Stimulated activated CD4-positive, alpha-beta T cell treated with anti-CD3 and anti-CD28 coated beads, Interleukin-4, amount 100 ng/mL, for 24 hours (primary cell): ENCODE measurements at places on chromosomes 5 and 9.

GRCh38 chr5:102910240-102911226 is 155.4 kb downstream of the PAM start:
- no peak for DNase-seq

GRCh38 chr5:116542619-116543018 is 32.0 kb downstream of the SEMA6A start:
- DNase-seq: no peak

DNA sequence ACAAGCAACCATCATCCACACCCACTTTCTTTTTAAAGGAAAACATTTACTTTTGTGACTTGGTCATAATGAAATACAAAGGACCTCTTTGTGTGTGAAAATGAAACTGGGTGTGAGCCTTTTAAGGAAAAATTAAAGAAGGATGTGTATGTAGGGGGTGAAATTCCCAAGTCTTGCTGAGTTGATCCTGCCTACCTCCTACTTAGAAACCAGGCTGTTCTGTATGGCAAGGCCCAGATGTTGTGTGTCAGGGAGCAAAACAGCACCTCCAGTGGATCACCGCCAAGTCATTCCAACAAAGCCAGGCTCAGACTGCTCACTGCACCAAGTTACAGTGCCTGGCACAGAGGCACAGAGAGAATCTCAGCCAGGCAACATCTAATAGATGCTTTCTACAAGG is 198.5 kb upstream of the FBN2 start:
- DNase-seq: no peak

DNA sequence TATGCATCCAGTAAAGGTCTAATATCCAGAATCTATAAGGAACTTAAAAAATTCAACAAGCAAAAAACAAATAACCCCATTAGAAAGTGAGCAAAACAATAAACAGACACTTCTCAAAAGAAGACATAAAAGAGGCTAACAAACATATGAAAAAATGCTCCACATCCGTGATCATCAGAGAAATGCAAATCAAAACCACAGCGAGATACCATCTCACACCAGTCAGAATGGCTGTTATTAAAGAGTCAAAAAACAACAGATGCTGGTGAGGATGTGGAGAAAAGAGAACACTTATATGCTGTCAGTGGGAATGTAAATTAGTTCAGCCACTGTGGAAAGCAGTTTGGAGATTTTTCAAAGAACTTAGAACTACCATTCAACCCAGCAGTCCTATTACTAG is 86.1 kb downstream of the WWC1 start:
- no peak for DNase-seq

DNA sequence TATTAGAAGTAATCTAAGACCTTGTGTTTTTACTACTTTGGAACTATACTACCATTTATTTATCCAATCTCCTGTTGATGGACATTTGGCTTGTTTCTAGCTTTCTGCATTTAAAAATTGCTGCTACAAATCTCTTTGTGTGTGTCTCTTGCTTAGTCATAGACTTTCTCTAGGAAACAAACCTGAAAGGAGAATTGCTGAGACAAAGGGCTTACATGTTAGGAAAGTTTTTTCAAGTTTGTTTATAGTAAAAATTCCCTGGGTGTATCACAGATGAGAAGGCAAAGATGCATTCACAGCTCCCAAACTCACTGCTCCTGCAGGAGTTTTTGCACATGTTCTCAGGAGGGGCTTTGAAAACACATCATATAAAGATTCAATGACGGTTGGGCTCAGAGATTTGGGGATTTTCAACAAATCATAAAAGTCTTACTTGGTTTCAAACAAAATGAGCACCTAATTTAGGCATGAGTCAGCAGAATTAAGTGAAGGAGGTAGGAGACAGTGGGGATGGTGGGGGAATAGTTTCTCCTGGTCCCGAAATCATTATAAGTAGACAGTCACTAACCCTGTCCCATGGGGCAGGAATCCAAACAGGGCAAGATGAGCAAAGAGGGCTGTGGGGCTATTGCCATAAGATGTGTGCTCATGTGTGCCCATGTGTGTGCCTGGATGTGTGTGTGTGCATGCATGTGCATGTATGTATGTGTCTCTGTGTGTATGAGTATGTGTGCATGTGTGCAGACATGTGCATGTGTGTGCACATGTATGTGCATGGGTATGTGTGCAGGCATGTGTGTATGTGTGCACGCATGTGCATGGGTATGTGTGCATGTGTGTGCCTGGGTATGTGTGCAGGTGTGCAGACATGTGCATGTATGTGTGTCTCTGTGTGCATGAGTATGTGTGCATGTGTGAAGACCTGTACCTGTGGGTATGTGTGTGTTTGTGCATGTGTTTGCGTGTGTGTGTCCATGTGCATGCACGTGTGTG is 43.4 kb upstream of the S1PR3 start:
- no peak for DNase-seq
